Activated B cell treated with CpG ODN at 0.5 μM for 24 hours (primary cell): ENCODE measurements at places on chromosomes 2 and 18. TPM values are rescaled to one million over a fixed set of nuclear protein-coding genes. Genes with fewer than 3 reads are reported as not detected.

The GORASP2 gene
- 60.7 and 69.7 TPM in 2 replicates for total RNA-seq

DNA sequence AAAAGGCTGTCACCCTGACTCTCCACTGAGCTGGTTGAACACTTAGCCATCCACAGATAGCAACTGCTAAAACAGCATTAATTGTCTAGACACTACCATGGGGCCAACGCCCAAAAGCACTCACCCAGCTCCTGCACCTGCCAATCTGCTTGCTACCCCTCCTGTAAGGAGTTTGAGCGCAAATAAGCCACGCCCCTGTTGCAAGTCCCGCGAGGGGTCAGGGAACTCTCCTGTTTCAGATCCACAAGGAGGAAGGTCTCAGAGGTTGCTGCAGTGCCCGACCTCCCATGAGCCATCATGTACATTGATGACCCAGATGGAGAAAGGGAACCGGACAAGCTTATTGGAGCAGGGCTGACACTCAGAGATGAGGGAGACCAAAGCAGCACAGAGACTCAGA is 106.8 kb downstream of the ZNF516 start:
- no peak overlapping the region for H3K4me3 ChIP-seq
- no peaks in the 10 kb centered on the region for H3K27me3 ChIP-seq
- DNase-seq = no peak
- no peak overlapping the region for H3K27ac ChIP-seq
- no peaks in the 10 kb centered on the region for H3K36me3 ChIP-seq

DNA sequence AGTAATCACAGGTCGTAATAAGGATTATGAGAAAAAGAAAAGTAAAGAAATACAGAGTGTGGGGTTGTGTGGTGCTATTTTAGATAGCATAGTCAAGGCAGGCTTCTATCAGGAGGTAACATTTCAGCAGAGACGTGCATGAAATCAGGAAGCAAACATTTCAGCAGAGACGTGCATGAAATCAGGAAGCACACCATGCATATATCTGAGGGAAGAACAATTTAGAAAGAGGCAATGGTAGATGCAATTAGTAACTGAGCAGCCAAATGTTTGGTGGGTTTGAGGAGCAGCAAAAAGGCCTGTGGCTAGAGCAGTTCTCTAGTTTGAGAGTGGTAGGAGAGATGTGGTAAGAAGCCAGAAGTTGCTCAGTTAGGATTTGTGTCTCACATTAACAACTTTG is 713.7 kb downstream of the ADCYAP1 start:
- H3K36me3 ChIP-seq = no peaks in the 10 kb centered on the region
- DNase-seq = no peak
- no peaks in the 10 kb centered on the region for H3K4me1 ChIP-seq
- no peak overlapping the region for H3K27ac ChIP-seq

- H3K4me1 ChIP-seq = no peaks in the 10 kb centered on the region
- no peak overlapping the region for H3K27ac ChIP-seq
- no peaks in the 10 kb centered on the region for H3K36me3 ChIP-seq
- no peak overlapping the region for H3K4me3 ChIP-seq
- H3K27me3 ChIP-seq = peaks cover 15% of the 10 kb centered on the region
- no peak for DNase-seq
Measured at GRCh38 chr2:237404413-237404812, 9.6 kb downstream of the COL6A3 start.

- H3K27ac ChIP-seq = no peak overlapping the region
- no peak for DNase-seq
- no peaks in the 10 kb centered on the region for H3K4me1 ChIP-seq
- H3K27me3 ChIP-seq = no peaks in the 10 kb centered on the region
- H3K4me3 ChIP-seq = no peak overlapping the region
Measured at GRCh38 chr2:66805016-66805865, 370.3 kb downstream of the MEIS1 start.

- H3K36me3 ChIP-seq = peaks cover 12% of the 10 kb centered on the region
- peaks cover 96% of the 10 kb centered on the region for H3K4me1 ChIP-seq
- DNase-seq = peak; percentile 59
- peak overlapping the region; percentile 82 for H3K27ac ChIP-seq
- H3K4me3 ChIP-seq = peak overlapping the region; percentile 62
- H3K27me3 ChIP-seq = no peaks in the 10 kb centered on the region
Measured at GRCh38 chr2:237700512-237701032, 73.2 kb downstream of the LRRFIP1 start.

GRCh38 chr2:222969491-222969890 is 82.5 kb upstream of the KCNE4 start:
- H3K36me3 ChIP-seq = no peaks in the 10 kb centered on the region
- H3K4me3 ChIP-seq = no peak overlapping the region
- no peaks in the 10 kb centered on the region for H3K4me1 ChIP-seq
- no peak for DNase-seq
- no peak overlapping the region for H3K27ac ChIP-seq
- peaks cover 5% of the 10 kb centered on the region for H3K27me3 ChIP-seq

The CYS1 gene
- 0.42 and 0.44 TPM in 2 replicates for total RNA-seq

The NT5C1B gene
- total RNA-seq = not detected in 2 replicates

- H3K4me3 ChIP-seq = no peak overlapping the region
- no peaks in the 10 kb centered on the region for H3K27me3 ChIP-seq
- H3K27ac ChIP-seq = no peak overlapping the region
- peaks cover 15% of the 10 kb centered on the region for H3K4me1 ChIP-seq
- no peaks in the 10 kb centered on the region for H3K36me3 ChIP-seq
- DNase-seq = no peak
Measured at GRCh38 chr2:159211447-159212396, 74.8 kb downstream of the WDSUB1 start.

- H3K4me3 ChIP-seq = no peak overlapping the region
- H3K27me3 ChIP-seq = peaks cover 7% of the 10 kb centered on the region
- H3K36me3 ChIP-seq = no peaks in the 10 kb centered on the region
- H3K4me1 ChIP-seq = no peaks in the 10 kb centered on the region
- H3K27ac ChIP-seq = no peak overlapping the region
- no peak for DNase-seq
Measured at GRCh38 chr2:7813541-7814292, 868.1 kb upstream of the ID2 start.

The LIMS4 gene
- 0.47 TPM in 1 of 2 replicates, not detected in the other for total RNA-seq

DNA sequence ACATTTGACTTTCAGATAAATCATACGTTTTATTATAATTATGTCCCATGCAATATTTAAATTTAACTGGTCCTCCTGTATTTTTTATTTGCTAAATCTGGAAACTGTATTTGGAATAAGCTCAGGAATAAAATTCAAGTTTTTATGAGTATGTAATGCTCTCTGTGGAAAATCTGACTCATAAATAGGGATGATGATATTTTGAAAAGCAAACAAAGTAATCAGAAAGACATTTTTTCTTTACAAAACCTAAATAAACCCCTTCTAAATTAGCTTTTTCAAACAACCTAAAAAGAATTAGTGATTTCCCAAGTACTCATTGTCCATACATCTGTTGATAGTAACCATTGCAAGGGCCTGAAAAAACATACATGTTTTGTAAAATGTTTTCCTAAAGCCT is 41.1 kb downstream of the ASB1 start:
- DNase-seq = no peak
- H3K4me3 ChIP-seq = no peak overlapping the region
- H3K36me3 ChIP-seq = peaks cover 20% of the 10 kb centered on the region
- H3K27me3 ChIP-seq = no peaks in the 10 kb centered on the region

GRCh38 chr2:12416600-12416999 is 300.1 kb upstream of the TRIB2 start:
- H3K4me1 ChIP-seq = peaks cover 36% of the 10 kb centered on the region
- DNase-seq = peak; percentile 22
- no peak overlapping the region for H3K27ac ChIP-seq
- H3K4me3 ChIP-seq = no peak overlapping the region

The COX7A2L gene
- 84.2 and 86.4 TPM in 2 replicates for total RNA-seq

- peaks cover 4% of the 10 kb centered on the region for H3K27me3 ChIP-seq
- no peak overlapping the region for H3K4me3 ChIP-seq
- DNase-seq = no peak
- no peaks in the 10 kb centered on the region for H3K36me3 ChIP-seq
Measured at GRCh38 chr2:168355779-168356476, 100.1 kb upstream of the CERS6 start.

The ZBTB7C gene
- total RNA-seq = not detected in 2 replicates

- H3K27ac ChIP-seq = no peak overlapping the region
- no peak for DNase-seq
- no peaks in the 10 kb centered on the region for H3K36me3 ChIP-seq
- H3K27me3 ChIP-seq = no peaks in the 10 kb centered on the region
- no peak overlapping the region for H3K4me3 ChIP-seq
Measured at GRCh38 chr2:124933883-124934282, 908.8 kb downstream of the CNTNAP5 start.

The ZFP36L2 gene
- total RNA-seq = 56.7 and 62.1 TPM in 2 replicates

The KIF5C gene
- 1.4 and 2.6 TPM in 2 replicates for total RNA-seq

GRCh38 chr2:45124456-45124855 is 115.2 kb upstream of the SIX2 start:
- H3K36me3 ChIP-seq = no peaks in the 10 kb centered on the region
- H3K4me1 ChIP-seq = no peaks in the 10 kb centered on the region
- H3K27ac ChIP-seq = no peak overlapping the region
- DNase-seq = no peak
- H3K27me3 ChIP-seq = no peaks in the 10 kb centered on the region
- no peak overlapping the region for H3K4me3 ChIP-seq

The ASPRV1 gene
- total RNA-seq = 0.47 and 0.56 TPM in 2 replicates

- H3K27ac ChIP-seq = no peak overlapping the region
- H3K36me3 ChIP-seq = no peaks in the 10 kb centered on the region
- no peak overlapping the region for H3K4me3 ChIP-seq
Measured at GRCh38 chr18:58559427-58560186, 69.3 kb downstream of the ALPK2 start.

The PNO1 gene
- 22.1 and 24.9 TPM in 2 replicates for total RNA-seq

GRCh38 chr2:72898585-72898906 is 11.3 kb downstream of the SPR start:
- H3K4me3 ChIP-seq = no peak overlapping the region
- no peak for DNase-seq
- peaks cover 51% of the 10 kb centered on the region for H3K27me3 ChIP-seq
- H3K27ac ChIP-seq = no peak overlapping the region

The WDSUB1 gene
- total RNA-seq = 8.6 TPM in 2 replicates

DNA sequence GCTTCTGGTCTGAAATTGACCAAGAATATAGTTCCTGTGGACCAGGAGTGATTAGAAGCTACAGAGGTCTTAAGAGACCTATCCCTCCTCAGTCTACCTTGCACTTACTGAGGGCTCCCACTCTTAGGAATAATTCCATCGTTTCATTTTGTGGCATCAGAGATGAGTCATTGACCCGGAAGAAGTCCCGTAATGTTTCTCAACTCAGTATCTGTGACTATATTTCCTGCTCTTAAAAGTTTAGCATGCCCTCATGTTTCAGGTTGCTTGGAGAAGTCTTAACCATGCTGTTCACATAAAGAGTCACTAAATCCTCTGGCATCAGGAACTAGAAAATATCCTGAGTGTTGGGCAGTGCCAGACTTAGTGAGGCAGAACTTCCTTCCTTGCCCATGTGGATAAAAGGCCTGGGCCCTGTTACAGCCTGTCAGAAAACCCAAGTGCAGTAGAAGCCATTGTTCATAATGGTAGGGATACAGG is at the start of gene IL36A:
IL36A (plus strand) TSS at position 430 of the 480 bp plus-strand sequence. CDS start 413 bp downstream, outside the sequence.
- peaks cover 31% of the 10 kb centered on the region for H3K27me3 ChIP-seq
- H3K36me3 ChIP-seq = no peaks in the 10 kb centered on the region
- no peak for DNase-seq
- no peak within 1 kb of the TSS for H3K27ac ChIP-seq
- no peaks in the 10 kb centered on the region for H3K4me1 ChIP-seq

GRCh38 chr18:33316146-33316587 is 124.4 kb downstream of the CCDC178 start:
- no peaks in the 10 kb centered on the region for H3K27me3 ChIP-seq
- no peaks in the 10 kb centered on the region for H3K36me3 ChIP-seq
- H3K4me3 ChIP-seq = no peak overlapping the region
- DNase-seq = no peak
- no peak overlapping the region for H3K27ac ChIP-seq

The ZNF892 gene
- total RNA-seq = 4.0 and 4.3 TPM in 2 replicates

- peaks cover 5% of the 10 kb centered on the region for H3K27me3 ChIP-seq
- H3K4me3 ChIP-seq = no peak overlapping the region
- no peaks in the 10 kb centered on the region for H3K36me3 ChIP-seq
- no peak overlapping the region for H3K27ac ChIP-seq
- no peak for DNase-seq
Measured at GRCh38 chr2:191835539-191836350, 11.1 kb downstream of the CAVIN2 start.

DNA sequence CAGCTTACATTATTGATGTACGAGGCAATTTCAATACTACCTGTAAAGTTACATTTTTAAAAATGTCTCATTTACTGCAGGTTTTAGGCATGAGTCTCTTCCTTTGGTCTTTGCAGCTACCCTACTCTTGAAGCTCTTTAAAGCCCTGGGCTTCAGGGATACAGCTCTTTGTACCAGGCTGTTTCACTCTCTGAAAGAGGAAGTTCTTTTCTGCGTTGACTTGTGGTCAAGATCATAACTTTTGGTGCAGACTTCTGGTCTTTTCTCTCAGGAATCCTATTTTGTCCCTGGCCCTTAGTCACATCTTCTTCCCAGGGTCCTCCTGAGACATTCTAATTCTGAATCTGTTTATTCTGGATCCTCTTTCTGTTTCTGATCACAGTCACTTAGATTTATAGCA is 16.6 kb upstream of the HRH4 start:
- peaks cover 10% of the 10 kb centered on the region for H3K4me1 ChIP-seq
- H3K27ac ChIP-seq = no peak overlapping the region
- no peak for DNase-seq

- no peak overlapping the region for H3K4me3 ChIP-seq
- H3K36me3 ChIP-seq = no peaks in the 10 kb centered on the region
- H3K27ac ChIP-seq = no peak overlapping the region
- H3K4me1 ChIP-seq = peaks cover 6% of the 10 kb centered on the region
- no peak for DNase-seq
Measured at GRCh38 chr2:148096012-148096411, 75.1 kb downstream of the MBD5 start.
